ENCODE measurements at places on chromosomes 16 and 17. TPM values are rescaled to one million over a fixed set of nuclear protein-coding genes. Genes with fewer than 3 reads are reported as not detected.

The CDK12 gene
- 26.6 TPM for polyA plus RNA-seq

DNA sequence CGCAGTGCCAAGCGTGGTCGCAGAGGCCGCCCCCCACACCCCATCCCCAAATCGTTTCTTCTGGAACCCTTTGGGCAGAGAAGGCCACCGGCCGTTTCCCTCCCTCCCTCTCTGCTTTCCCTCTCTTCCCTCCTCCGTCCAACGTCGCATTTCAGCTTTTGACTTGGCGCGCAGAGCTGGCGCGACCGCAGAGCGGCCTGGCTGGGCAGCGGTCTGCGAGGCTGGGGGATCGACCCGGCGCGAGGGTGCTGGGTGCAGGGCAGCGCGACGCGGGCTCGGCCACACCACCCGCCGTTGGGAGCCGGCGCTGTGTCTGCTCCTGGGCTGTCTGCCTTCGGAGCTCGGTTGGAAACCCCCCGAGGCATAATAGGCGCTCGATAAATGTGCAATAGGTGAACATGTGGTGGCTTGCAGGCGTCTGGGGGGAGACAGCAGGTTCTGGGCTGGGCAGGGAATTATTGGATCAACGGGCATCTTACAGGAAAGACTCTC, 2.8 kb upstream of the NTN3 start:
- H3K4me1 ChIP-seq = peaks cover 11% of the 10 kb centered on the region
- H3K27ac ChIP-seq = no peak overlapping the region
- no peaks in the 10 kb centered on the region for H3K36me3 ChIP-seq

The CDH1 gene
- polyA plus RNA-seq = 378 TPM

DNA sequence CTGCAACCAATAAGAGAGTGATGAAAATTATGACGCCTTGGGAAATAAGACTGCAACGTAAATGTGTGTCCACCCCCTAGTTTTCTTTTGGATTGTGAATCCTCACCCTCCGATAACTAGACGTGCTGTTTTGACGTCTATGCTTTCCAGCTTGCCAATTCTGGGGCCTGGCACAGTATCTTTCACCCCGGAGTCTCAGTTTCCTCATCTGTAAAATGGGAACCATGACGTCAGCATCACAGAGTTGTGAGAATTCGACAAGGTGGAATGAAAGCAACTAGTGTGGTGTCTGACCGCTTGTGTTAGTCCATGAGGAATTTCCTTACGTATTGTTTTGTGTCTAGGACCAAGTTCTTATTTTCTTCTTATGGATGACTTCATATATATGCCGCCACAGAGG, 37.7 kb downstream of the WWOX start:
- no peak overlapping the region for H3K4me3 ChIP-seq
- no peaks in the 10 kb centered on the region for H3K36me3 ChIP-seq

The NETO2 gene
- polyA plus RNA-seq = 74.4 TPM

- H3K4me3 ChIP-seq = no peak overlapping the region
- no peak overlapping the region for H3K27ac ChIP-seq
- H3K4me1 ChIP-seq = no peaks in the 10 kb centered on the region
- H3K36me3 ChIP-seq = no peaks in the 10 kb centered on the region
These were observed 632.9 kb upstream of the C16orf82 start for GRCh38 chr16:26433807-26434206.

The CCL14 gene
- polyA plus RNA-seq = not detected

DNA sequence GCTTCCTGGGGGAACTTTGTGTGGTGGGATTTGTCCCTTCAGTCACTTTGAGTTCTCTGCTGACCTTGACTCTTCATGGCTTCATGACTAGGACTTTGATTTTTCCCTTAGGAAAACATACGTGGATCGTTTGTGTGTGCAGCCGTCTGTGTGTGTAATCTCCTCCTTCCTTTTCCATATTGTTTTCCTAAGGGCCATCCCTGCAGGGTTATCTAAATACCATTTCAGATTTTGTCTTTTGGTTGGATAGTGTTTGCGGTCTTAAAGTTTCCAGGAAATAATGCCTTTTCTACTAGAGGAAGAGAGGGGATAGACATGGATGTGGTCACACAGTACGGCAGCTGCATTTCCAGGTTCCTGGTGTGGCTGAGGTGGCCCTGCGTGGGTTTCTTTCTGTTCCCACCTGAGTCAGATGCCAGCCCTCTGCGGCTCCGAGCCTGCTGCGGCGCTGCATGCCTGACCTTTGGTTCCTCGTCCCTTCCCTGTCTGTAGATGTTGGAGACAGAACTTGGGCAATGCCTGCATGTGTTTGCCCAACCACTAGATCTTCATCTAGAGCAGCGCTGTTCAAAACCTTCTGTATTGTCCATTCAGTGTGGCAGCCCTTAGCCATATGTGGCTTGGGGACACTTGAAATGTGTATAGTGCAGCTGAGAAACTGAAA, 72.0 kb upstream of the LGALS9 start:
- no peaks in the 10 kb centered on the region for H3K27me3 ChIP-seq
- no peak for DNase-seq
- no peak overlapping the region for H3K4me3 ChIP-seq
- H3K36me3 ChIP-seq = no peaks in the 10 kb centered on the region

DNA sequence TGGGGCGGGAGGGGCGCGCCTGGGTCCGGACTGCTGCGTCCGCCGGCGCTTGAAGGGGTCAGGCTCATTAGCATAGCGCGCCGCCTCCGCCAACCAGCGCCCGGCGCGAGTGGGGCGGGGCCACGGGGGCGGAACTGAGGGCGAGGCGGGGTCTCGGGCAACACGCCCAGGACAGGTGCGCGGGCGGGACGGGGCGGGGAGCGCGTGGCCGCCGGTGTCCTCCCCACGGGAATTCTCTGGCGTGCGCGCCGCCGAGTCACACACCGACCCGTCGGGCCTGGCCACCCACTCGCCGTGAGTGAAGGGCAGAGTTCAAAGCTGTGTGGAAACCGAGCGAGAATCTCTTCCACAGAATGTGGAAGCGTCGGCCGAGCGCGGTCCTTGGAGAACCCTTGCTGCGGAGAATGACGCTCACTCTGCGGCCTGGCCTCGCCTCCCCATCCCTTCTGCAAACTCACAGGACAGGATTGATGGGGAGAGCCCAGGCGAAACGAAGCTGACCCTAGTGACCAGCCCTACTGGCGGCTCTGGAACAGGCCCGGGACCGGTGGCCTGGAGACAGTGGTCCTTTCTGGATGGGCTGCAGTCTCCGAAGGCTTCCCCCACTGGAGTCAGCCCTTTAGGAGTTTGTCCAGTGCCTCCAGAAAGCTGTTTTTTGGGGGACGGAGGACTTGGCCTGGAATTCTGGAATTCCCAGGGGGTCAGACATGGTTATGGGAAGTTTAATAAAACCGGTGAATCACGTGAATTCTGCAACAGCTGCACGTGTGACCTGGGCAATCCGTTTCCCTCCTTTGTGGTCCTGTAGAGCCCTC, at the start of gene SNAI3:
SNAI3 (minus strand) TSS at position 69 of the 815 bp plus-strand sequence. CDS start 101 bp downstream, outside the sequence.
- peaks cover 66% of the 10 kb centered on the region for H3K27me3 ChIP-seq
- no peaks in the 10 kb centered on the region for H3K36me3 ChIP-seq
- H3K4me1 ChIP-seq = peaks cover 14% of the 10 kb centered on the region

The C17orf50 gene
- not detected for polyA plus RNA-seq

The TGFB1I1 gene
- polyA plus RNA-seq = 3.7 TPM

The P2RX1 gene
- polyA plus RNA-seq = not detected

The CDRT15 gene
- not detected for polyA plus RNA-seq

GRCh38 chr17:50689251-50689650, 18.5 kb downstream of the ANKRD40 start:
- no peak for DNase-seq
- no peak overlapping the region for H3K27ac ChIP-seq
- H3K27me3 ChIP-seq = no peaks in the 10 kb centered on the region
- H3K36me3 ChIP-seq = peaks cover 37% of the 10 kb centered on the region
- H3K4me3 ChIP-seq = no peak overlapping the region

- no peak overlapping the region for H3K27ac ChIP-seq
- peaks cover 11% of the 10 kb centered on the region for H3K4me1 ChIP-seq
These were observed 59.2 kb downstream of the BANP start for GRCh38 chr16:88010343-88010967.

DNA sequence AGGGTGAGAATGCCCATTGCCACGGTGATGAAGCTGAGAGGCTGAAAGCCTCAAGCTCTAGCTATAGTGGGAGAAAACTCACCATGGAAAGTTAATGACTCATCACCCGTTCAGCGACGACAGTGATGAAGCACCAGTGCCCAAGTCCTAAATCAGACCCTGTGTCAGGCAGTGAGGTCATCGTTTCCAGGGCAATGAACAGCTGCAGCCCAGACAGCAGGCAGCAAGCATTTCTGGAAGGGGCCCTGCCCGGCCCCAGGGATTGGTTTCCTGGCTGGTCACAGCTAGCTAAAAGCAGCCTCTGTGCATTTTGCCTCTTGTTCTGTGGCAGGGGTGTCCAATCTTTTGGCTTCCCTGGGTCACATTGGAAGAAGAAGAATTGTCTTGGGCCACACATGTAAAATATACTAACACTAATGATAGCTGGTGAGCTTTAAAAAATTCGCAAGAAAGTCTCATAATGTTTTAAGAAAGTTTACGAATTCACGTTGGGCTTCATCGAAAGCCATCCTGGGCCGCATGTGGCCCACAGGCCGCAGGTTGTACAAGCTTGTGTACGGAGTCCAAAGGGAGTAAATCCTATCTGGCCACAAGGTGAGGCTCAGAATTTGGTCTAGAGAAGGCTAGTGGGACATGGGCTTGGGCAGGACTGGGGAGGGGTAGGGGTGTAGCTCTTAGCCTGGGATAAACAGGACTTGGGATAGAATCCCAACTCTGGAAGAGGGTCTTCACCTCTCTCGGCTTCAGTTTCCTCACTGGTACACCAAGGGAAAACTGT, 40.6 kb downstream of the MIS12 start:
- H3K27ac ChIP-seq = peak overlapping the region; percentile 4
- H3K4me3 ChIP-seq = no peak overlapping the region
- H3K36me3 ChIP-seq = peaks cover 38% of the 10 kb centered on the region
- H3K27me3 ChIP-seq = no peaks in the 10 kb centered on the region
- H3K4me1 ChIP-seq = peaks cover 12% of the 10 kb centered on the region
- peak; percentile 30 for DNase-seq

- no peak overlapping the region for H3K27ac ChIP-seq
- DNase-seq = no peak
- no peaks in the 10 kb centered on the region for H3K27me3 ChIP-seq
- no peaks in the 10 kb centered on the region for H3K36me3 ChIP-seq
These were observed 33.9 kb upstream of the PLLP start for GRCh38 chr16:57318240-57318970.

DNA sequence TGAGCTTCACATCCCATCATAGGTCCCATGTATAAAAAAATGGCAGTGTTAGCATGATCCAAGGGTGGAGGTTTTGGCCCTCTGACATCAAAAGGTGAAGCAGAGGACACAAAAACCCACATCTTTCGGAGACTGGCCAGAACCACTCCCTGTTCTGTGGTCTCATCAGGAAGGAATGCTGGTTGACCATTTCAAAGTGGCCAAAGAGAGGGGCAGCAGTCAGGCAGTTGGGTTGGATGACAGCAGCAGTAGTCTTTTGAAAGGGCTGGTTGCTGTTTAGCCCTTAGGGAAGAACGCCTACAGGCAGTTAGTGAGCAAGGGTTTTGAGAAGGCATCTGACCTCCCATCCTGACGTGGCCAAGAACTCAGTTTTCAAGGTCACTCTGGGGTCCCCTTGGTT, 40.5 kb downstream of the LCMT1 start:
- H3K27ac ChIP-seq = no peak overlapping the region
- H3K36me3 ChIP-seq = peaks cover 8% of the 10 kb centered on the region

The ORMDL3 gene
- 36.3 TPM for polyA plus RNA-seq

DNA sequence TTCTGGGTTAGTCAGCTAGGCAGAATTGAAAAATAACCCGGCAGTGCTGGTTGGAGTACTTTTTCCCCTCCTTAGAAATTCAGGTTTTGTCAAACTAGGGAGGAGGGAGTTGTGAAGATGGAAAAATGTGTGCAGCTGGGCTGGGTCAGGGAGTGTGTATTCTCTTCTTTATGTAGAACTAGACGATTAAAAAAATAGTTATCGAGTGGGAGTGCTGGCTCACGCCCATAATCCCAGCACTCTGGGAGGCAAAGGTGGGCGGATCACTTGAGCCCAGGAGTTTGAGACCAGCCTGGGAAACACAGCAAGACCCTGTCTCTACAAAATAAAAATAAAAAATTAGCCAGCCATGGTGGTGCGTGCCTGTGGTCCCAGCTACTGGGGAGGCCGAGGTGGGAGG, 106.4 kb downstream of the GNAO1 start:
- peaks cover 4% of the 10 kb centered on the region for H3K27me3 ChIP-seq
- H3K4me3 ChIP-seq = no peak overlapping the region
- no peak for DNase-seq
- H3K4me1 ChIP-seq = peaks cover 15% of the 10 kb centered on the region

GRCh38 chr17:39485555-39485954, 24.3 kb downstream of the CDK12 start:
- DNase-seq = peak; percentile 73
- H3K36me3 ChIP-seq = peaks cover 4% of the 10 kb centered on the region
- H3K27ac ChIP-seq = peak overlapping the region; percentile 63
- no peak overlapping the region for H3K4me3 ChIP-seq
- no peaks in the 10 kb centered on the region for H3K27me3 ChIP-seq
- peaks cover 18% of the 10 kb centered on the region for H3K4me1 ChIP-seq

GRCh38 chr17:57852092-57852954, 2.5 kb upstream of the MRPS23 start:
- no peak for DNase-seq
- no peak overlapping the region for H3K4me3 ChIP-seq
- H3K27ac ChIP-seq = no peak overlapping the region
- no peaks in the 10 kb centered on the region for H3K36me3 ChIP-seq

GRCh38 chr17:34356194-34356593, at the start of gene CCL13:
Gene CCL13 (plus strand): TSS chr17:34356480. CDS start chr17:34356527, 47 bp downstream.
- H3K27me3 ChIP-seq = peaks cover 2% of the 10 kb centered on the region
- no peaks in the 10 kb centered on the region for H3K4me1 ChIP-seq
- no peak within 1 kb of the TSS for H3K4me3 ChIP-seq
- no peak for DNase-seq

- no peaks in the 10 kb centered on the region for H3K4me1 ChIP-seq
- no peak overlapping the region for H3K4me3 ChIP-seq
- no peaks in the 10 kb centered on the region for H3K36me3 ChIP-seq
- H3K27ac ChIP-seq = peak overlapping the region; percentile 50
These were observed 60.4 kb upstream of the MSI2 start for GRCh38 chr17:57195785-57196460.

- no peak overlapping the region for H3K27ac ChIP-seq
- peaks cover 7% of the 10 kb centered on the region for H3K4me1 ChIP-seq
- peaks cover 26% of the 10 kb centered on the region for H3K27me3 ChIP-seq
- H3K4me3 ChIP-seq = no peak overlapping the region
These were observed 2.7 kb upstream of the ABCA3 start for GRCh38 chr16:2343211-2343610.

GRCh38 chr16:58904291-58904690, 170.2 kb upstream of the GOT2 start:
- no peaks in the 10 kb centered on the region for H3K27me3 ChIP-seq
- H3K4me3 ChIP-seq = no peak overlapping the region
- H3K36me3 ChIP-seq = no peaks in the 10 kb centered on the region
- no peak overlapping the region for H3K27ac ChIP-seq

All from keratinocyte (primary cell).